HFFc6 (cell line): ENCODE measurements at places on chromosomes 16 and 17.

GRCh38 chr16:11196286-11196828, 59.6 kb downstream of the SOCS1 start:
- peak; percentile 17 for DNase-seq

DNA sequence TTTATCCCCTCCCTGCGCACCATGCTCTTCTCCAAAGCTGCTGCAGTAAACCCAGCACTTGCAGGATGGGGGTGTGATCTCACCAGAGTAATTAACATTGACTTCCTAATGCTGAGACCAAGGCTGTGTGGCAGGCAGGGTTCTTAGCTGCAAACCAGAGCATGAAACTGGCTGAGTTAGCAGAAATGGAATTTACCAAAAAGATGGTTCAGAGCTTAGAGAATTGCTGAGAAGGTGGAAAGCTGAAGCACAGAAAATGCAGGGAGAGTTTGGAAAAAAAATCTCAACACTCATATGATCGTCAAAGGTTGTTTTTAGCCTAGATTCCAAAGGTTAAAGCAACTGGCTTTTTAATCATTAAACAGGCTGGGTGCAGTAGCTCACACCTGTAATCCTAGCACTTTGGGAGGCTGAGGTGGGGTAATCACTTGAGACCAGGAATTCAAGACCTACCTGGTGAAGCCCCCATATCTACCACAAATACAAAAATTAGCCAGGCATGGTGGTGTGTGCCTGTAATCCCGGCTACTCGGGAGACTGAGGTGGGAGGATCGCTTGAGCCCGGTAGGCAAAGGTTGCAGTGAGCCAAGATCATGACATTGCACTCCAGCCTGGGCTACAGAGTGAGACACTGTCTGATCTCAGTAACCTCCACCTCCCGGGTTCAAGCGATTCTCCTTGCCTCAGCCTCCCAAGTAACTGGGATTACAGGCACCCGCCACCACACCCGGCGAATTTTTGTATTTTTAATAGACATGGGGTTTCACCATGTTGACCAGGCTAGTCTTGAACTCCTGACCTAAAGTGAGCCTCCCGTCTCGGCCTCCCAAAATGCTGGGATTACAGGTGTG, 6.0 kb upstream of the TXNDC11 start:
- DNase-seq: no peak

GRCh38 chr16:15440852-15441251, 6.5 kb downstream of the BMERB1 start:
- peak; percentile 71 for DNase-seq

GRCh38 chr16:17053536-17054160, 417.1 kb downstream of the XYLT1 start:
- DNase-seq: no peak

GRCh38 chr16:27267037-27267677, 1.4 kb downstream of the NSMCE1 start:
- DNase-seq: no peak

DNA sequence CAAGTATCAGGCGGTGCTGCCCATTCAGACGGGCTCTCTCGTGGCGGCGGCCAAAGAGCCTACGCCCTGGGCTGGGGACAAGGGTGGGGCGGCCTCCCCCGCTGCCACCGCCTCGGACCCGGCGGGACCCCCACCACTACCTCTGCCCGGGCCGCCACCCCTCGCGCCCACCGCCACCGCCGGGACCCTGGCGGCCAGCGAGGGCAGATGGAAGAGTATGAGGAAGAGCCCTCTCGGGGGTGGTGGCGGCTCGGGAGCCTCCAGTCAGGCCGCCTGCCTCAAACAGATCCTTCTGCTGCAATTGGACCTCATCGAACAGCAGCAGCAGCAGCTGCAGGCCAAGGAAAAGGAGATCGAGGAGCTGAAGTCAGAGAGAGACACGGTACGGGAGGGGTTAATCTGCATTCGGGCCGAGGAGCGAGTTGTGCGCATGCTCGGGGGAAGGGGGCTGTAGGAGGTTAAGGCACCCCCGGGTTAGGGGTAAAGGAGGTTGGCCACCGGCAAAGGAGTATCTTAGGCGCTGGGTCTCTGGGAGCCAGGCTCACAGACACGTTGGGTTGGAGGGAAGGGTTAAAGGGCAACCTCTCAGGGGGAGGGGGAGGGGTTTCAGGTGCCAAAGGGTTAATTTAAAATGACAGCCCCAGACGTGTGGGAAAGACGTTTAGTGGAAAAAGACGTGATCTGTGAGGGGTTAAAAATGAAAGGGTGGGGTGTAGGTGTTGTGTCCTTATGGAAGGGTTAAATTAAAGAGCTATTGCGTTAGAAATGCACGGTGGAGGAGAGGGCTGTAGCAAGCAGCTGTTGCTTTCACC, 1.4 kb downstream of the MSL1 start:
- DNase-seq: no peak

DNA sequence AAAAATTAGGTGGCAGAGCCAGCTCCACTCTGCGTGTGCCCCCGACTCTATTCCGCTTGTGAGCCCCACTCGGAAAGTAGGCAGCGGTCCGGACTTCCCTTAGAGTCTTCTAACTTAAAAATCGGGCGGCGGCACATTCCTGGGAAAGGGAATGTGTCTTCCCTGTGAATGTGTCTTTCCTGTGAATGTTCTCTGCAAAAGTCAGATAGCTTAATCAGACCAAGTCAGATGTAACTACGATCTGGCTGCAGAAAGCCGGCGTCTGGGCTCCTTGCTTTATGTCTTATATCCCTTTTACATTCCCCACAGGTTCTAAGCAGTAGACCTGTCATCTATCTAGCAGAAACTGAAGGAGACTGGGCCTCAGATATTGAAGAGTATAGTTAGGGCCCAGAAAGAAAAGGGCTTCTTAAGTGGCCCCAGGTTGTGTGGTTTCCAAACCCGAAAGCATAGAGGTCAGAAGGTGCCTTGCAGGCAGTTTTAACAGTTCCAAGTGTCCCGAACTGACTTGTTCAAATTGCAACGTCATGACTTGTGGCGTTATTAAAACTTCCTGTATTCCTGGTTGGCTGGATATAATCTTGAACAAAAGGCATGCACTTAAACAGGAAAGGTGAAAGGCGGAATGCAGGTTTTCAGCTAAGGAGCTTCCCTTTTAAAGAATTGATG, 601 bp downstream of the PHKB start:
- peak; percentile 31 for DNase-seq

- no peak for DNase-seq
Measured at GRCh38 chr16:76199681-76200220, 77.5 kb upstream of the CNTNAP4 start.

DNA sequence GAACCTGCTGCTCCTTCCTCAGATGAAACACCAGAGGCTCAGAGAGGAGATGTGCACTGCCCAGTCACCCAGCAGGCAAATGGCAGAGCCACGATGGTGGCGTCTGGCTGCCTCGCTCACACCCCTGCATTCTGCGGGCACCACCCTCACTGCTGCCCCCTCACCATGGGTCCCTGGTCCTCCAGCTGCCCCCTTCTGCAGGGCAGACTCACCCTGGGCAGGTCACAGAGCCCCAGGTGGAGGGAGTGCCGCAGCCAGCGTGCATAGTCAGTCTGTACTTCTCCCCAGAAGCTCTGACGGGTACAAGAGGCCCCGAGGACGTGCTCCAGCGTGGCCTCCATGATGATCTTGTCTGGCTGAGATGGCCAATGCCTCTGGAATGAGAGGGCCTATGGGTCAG, 52.9 kb downstream of the RMI2 start:
- no peak for DNase-seq

GRCh38 chr16:74902161-74902560, 82.8 kb downstream of the WDR59 start:
- no peak for DNase-seq

DNA sequence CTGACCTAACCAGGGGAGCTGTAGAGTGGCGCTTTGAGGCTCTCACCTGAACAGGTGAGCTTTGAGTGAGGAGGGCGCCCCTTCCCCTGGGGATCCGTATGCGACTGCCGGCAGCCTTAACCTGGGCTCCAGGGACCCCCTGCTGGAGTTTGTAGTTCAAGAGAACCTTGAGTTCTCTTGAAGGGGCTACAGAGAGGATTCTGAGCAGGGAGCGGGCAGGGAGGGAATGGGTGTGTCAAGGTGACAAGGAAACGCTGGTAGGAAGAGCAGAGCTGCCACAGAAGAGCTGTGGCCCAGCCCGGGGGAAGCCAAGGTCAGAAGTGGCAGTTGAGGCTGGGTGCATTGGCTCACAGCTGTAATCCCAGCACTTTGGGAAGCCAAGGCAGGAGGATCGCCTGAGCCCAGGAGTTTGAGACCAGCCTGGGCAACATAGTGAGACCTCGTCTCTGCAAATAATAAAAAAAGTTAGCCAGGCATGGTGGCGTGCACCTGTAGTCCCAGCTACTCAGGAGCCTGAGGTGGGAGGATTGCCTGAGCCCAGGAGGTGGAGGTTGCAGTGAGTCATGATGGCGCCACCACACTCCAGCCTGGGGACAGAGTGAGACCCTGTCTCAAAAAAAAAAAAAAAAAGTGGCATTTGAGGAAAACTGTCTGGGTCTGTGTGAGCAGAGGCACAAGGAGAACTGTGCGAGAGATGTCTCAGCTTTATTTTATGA, 1.2 kb downstream of the LLGL2 start:
- no peak for DNase-seq
